Stimulated activated CD8-positive, alpha-beta memory T cell treated with anti-CD3 and anti-CD28 coated beads, Interleukin-15, amount 100 ng/mL, for 4 hours (primary cell): ENCODE measurements at places on chromosomes 12 and 14.

- no peak for DNase-seq
Observed at GRCh38 chr12:127306604-127307215, 960.3 kb upstream of the TMEM132C start.

DNA sequence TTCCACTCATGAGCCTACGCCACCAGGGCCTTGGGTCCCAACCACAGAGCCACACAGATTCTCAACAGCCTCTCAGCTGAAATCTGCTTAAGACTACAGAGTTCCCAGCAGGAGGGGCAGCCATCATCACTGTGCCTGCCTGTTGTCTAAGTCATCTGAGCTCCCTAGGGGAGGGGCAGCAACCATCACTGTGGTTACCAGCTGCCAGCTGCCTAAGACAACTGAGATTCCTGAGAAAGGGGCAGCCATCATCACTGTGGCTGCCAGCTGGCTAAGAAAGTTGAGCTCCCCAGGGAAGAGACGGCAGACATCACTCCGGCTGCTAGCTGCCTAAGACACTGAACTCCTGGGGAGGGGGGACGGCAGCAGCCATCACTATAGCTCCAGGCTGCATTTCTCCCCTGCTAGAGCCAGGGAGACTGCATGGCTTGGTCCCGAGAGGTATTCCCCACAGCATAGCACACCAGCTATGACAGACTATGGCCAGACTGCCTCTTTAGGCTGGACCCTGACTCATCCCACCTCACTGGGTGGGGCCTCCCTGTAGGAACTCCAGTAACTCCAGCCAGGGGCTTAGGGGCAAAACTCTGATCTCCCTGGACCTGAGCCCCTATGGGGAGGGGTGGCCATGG is 37.2 kb upstream of the C14orf132 start:
- no peak for DNase-seq

- DNase-seq: no peak
Observed at GRCh38 chr12:104356231-104357115, 52.9 kb downstream of the EID3 start.

GRCh38 chr12:84315926-84316325 is 596.7 kb downstream of the SLC6A15 start:
- DNase-seq: no peak

DNA sequence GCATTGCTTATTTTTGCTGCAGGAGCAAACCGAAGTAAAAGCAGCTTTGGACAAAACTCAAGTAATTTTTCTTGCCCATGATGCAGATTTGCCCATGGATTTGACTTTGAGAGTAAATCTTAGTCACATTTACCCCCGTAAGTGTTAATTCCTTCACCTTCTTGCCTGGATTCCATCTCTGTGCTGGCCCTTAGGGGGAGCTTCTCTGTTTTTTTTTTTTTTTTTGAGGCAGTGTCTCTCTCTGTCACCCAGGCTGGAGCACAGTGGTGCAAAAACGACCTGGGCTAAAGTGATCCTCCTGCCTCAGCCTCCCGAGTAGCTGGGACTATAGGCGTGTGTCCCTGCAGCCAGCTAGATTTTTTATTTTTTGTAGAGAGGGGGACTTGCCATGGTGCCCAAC is 210.2 kb downstream of the FUT8 start:
- no peak for DNase-seq

DNA sequence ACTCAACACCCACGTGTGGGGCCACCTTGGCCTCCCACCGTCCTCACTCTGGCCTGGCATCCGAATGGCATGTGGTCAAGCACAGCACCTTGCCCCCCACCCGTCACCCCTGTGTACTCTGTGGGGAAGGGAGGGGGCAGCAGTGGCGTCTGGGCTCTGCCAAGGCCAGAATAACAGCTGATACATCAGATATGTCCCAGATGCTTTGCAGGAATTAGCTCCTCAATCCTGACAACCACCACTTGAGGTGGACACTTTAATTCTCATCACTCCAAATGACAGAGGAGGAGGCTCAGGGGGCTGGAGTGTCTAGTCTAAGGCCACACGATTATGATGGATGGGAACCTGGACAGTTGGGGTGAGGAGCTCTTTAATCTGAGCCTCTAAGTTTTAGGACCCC is 1.7 kb upstream of the KRT80 start:
- no peak for DNase-seq

- DNase-seq: no peak
Observed at GRCh38 chr14:82935691-82936090, 1402.0 kb upstream of the SEL1L start.

DNA sequence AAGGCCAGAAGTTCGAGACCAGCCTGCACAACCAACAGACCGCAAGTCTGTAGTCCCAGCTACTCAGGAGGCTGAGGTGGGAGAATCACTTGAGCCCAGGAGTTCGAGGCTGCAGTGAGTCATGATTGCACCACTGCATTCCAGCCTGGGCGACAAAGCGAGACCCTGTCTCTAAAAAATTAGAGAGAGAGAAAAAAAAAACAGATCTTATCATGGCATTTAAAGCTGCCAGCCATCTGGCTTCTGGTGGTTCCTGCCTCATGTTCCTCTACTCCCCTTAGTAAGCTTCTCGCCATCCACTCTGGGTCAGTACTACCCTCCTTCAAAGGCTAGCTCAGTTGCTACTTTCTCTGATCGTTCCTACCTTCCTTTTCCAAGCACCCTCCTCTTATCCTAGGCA is 16.1 kb downstream of the CLSTN3 start:
- DNase-seq: no peak

DNA sequence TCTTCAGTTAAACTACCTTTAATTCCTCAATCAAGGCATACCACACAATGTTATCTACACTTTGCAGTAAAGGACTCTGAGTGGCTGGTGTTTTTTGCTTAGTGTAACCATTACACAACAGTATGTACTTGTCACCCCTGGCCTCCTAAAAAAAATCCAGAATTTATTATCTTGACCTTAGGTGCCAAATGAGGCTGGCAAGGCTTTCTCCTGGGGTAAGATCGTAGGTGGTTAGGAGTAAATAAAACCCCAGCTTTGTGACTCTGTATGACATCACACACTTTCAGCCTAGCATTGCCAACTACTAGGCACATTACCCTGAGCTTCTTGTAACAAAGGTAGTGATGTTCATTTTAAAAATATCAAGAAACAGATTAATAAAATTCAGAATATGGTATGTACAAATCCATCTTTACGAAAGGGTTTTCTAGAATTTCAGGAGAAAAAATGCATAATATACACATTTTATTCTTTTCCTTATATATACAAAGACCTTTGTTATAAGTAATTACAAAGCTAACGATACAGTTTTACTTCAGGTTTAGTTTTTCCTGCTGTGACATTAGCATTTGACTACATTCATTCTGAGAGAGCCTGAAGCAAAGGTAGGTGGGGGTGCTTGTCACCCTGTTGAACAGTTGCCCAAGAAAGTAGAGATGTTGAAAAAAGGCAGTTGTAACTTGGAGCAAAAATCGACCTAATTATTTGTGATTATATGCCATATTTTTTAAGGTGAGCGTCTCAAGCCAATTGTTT is 13.5 kb downstream of the TCL1A start:
- DNase-seq: no peak

DNA sequence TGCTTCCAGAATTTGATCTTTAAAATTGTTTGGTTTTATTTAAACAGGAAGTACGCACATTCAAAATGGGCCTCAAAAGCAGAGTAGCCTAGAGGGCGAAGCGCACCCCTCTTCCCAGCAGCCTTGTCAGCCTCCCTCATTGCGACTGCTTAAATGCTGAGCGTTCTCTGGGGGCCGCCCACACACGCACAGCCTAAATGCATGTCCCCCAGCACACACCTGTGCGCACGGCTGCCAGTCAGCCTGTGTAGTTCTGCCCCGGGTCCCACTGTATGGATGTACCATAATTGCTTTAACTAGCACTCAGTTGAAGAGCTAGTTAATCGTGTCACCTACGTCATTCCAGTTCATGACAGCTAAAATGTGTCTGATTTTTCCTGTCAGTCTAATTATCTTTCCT is 79.3 kb downstream of the TESC start:
- no peak for DNase-seq

DNA sequence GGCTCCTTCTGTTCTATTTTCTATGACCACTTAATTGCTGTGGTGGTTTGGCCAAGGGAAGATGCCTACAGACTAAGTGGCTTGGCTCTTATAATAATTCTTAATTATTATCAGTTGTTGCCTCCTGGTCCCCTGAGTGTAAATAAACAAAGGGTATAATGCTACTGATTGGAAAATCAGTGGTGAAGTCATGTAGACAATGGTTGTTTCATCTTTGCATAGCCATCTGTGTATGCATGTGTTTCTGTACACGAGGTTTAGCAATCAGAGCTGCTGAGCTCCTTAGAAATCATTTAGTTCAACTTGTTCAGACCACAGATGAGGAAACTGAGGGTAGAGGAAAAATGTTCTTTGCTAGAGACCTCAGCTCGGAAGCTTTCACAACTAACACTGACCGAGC is 152.2 kb downstream of the STXBP6 start:
- DNase-seq: no peak

DNA sequence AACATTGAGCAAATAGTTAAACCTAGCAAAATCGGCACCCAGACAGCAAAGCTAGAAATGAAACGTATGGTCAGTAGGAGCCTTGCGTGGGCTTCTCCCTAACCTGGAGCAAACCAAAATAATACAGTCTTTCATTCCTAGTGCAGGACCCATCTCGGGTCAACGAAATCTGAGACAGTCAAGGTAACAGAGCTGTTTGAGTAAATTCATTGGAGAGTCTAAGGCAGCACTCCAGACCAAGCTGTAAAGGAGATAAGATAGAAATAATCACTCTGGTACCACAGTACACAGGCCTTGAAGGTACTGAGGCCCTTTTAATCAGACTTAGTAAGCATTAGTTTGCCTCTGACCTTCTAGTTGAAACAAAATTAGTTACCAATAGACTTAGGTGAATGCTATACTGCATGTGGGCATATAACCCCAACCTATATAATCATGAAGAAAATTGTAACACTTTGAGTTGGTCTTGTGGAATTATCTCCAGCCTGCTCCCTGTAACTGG is 54.4 kb upstream of the BICD1 start:
- DNase-seq: no peak

DNA sequence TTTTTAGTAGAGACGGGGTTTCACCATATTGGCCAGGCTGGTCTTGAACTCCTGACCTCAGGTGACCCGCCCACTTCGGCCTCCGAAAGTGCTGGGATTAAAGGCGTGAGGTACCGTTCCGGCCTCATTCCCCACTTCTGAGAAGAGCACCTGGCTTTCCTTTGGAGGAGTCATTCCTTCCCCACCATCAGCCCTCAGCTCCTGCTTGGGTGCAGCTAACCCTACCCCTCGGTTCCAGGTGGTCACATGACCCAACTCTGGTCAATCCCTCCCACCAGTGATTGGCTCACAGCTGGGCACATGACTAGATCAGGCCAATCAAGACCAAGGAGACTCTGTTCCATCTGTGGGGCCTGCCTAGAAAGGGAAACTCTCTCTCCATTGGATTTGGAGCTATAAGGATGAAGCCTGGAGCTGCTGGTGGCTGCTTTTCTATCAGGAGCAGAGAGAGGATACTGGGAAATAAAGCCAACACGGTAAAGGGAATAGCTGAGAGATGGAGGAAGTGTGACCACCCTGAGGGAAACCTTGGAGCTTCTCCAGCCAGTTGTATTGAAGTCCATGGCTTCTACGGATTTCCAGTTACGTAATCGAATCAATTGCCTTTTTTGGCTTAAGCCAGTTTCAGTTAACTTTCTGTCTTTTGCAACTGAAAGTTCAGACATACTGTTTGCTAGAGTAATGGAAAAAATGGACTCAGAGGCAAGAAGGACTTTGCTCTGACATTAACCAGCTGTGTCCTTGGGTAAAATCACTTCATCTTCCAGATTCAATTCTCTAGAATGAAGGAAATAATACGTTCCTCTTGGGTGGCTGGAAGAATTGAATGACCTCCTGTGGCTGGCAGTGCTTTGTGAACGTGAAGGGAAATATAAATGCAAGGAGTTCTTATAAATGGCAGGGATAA is 19.7 kb upstream of the IFT81 start:
- no peak for DNase-seq

DNA sequence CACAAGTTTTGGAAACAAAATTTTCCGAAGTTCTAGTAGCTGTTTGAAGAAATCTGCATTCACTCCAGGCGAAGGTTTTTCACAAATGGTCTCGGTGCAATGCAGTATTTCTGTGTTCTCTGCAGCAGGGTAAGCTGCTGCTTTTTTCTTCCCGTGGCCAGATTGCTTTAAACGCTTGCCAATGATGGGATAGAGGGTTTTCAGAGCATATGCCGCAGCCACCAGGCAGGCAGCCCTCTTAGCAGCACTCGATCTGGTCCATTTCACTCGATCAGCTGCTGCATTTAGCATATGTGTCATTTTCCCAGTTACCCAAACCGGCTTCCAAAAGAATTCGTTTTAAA is 315 bp downstream of the ABCD2 start:
- no peak for DNase-seq

DNA sequence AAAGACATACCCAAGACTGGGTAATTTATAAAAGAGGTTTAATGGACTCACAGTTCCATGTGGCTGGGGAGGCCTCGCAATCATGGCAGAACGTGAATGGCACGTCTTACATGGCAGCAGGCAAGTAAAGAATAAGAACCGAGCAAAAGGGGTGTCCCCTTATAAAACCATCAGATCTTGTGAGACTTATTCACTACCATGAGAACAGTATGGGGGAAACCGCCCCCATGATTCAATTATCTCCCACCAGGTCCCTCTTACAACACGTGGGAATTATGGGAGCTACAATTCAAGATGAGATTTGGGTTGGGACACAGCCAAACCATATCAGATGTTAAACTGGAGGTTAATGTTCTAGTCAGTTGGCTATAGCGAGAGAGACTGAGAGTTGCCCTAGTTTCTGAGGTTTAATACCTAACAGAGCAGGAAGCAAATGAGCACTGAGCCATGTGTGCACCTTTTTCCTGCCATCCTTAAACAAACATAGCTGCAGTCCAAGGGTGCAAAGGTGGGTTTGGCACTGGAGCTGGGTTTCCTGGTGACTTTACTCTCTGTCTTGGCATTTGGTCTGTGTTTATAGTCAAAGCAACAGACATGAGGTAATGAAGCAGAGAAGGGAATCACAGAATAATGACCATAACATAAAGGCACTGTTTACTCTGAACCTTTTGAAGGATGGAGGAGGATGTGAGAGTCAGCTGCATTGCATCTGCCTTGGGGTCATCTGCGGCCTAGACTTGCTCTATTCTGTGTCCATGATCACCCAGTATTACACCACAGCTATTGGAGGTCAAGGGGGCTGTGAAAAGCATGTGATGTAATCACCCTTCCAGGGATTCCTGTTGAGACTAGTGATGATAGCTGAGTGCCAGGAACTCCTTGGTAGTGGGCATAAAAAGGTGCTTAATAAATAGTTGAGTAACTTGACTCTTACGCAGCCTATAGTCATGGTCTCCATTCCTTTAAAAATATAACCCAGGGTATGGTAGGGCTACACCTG is 83.6 kb upstream of the USP44 start:
- DNase-seq: no peak
